Left ventricle myocardium superior (tissue), 1 donor: ENCODE measurements at places on chromosomes 4 and X.
A peak's percentile ranks its signal among the peaks of the same experiment; 100 is the strongest.

- DNase-seq = no peak
These were observed 58.5 kb upstream of the TTC29 start for GRCh38 chr4:147003956-147004809.

GRCh38 chrX:150291014-150291413 lies 72.1 kb upstream of the MAMLD1 start:
- no peak for DNase-seq

- no peak for DNase-seq
These were observed 13.9 kb downstream of the TMSB4X start for GRCh38 chrX:12988797-12989196.

DNA sequence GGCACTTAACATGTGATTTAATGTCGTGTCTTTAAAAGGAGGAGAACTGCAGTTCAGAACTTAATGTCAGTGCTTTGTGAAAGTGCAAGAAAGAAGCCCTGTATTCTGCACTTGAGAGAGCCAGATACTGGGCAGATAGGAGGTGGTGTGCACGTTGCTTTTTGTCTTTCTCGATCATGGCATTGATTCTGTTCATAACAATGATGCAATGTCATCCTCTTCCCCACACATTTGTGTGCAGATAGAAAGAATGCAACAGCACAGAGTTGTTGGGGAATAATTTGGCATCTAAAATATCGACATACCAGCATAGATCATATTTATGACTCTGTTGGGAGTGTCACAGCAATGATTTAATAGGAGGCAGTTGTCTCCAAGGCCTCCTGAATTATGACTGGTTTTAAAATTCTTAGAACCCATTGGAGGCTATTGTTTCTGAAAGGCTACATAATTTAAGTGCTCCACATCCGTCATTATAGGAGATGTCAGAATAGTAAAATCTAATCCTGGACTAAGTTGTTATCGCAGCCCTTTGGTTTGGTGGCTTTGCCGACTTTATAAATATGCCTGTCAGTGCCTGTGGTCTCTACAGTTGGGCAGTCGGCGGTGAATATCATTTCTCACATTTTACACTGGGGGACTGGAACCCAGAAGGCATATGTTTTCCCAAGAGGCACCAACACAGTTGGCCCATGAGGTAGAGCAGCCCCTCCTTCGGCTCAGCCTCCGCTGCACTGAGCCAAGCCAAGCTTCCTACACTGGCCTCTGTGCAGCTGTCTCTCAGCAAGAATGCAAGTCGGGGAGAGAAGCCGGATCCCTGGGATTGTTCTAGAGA lies 124.9 kb downstream of the PTTG2 start:
- DNase-seq = no peak

GRCh38 chr4:26397086-26397485 lies 76.3 kb downstream of the RBPJ start:
- DNase-seq = no peak

GRCh38 chrX:38214551-38215531 lies 5.8 kb downstream of the SRPX start:
- DNase-seq = no peak

DNA sequence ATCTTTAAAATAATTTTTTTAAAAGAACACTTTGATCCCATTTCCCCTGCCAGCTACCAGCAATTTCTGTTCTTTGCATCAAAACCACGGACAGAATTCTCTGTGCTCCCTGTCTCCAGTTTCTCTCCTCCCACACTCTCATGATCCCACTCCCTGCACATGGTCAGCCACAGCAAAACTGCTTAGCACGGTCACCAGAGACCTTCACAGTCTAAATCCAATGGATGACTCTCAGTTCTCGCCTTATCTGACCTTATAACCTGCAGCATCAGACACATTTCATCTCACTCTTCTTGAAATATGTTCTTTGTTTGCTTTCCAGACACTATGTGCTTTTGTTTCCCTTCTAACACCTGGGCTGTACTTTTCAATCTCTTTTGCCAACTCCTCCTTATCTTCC lies 131.5 kb downstream of the NR3C2 start:
- DNase-seq = no peak

- no peak for DNase-seq
These were observed 7.2 kb downstream of the NR0B1 start for GRCh38 chrX:30301963-30302362.

GRCh38 chrX:11664211-11665167 lies 1.2 kb downstream of the ARHGAP6 start:
- peak; percentile 25 for DNase-seq

GRCh38 chrX:433771-434170 lies 47.1 kb upstream of the PPP2R3B start:
- DNase-seq = no peak

DNA sequence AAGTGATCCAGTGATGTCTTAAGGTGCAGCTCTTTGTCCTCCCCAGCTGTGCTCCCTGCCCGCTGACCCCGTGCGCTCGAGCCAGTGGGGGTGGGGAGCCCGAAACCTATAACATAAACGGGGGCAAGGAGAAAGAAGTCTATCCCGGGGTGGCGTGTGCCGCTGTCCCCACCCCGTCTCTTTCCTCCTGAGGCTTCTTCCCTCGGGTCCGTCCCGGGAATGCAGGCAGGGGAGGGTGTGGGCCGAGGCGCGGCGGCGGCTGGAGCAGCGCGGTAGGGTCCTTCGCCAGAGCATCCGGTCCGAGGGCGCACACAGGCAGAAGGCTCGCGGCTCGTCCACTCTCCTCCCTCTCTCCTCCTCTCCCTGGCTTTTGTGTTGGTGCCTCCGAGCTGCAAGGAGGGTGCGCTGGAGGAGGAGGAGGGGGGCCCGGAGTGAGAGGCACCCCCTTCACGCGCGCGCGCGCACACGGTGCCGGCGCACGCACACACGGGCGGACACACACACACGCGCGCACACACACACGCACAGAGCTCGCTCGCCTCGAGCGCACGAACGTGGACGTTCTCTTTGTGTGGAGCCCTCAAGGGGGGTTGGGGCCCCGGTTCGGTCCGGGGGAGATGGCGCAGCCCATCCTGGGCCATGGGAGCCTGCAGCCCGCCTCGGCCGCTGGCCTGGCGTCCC lies at the start of gene RAB33A:
TSS of gene RAB33A (plus strand) at position 517 of the 681 bp plus-strand sequence. CDS start at position 618, 101 bp downstream.
- DNase-seq = peak; percentile 39

- no peak for DNase-seq
These were observed 36.7 kb upstream of the GRXCR1 start for GRCh38 chr4:42855779-42856178.

DNA sequence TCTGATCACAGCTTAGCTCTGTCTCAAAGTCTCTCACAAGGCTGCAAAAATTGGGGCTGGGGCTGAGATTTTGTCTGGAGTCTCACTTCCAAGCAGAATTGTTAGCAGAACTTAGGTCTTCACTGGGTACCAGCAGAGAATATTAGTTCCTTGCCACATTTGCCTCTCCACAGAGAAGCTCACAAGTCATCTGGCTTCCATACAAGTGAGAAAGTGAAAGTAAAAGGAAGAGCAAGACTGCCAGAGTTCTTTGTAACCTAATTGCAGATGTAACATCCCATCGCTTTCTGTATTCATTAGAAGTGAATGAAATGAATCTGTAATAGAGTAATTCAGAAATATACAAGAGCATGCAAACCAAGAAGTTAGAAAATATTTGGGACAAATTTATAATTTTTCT lies 624.1 kb upstream of the GNPDA2 start:
- no peak for DNase-seq

GRCh38 chrX:30141966-30142365 lies 73.4 kb upstream of the MAGEB2 start:
- DNase-seq = no peak

GRCh38 chr4:82893942-82894341 lies 3.0 kb upstream of the SEC31A start:
- DNase-seq = no peak

DNA sequence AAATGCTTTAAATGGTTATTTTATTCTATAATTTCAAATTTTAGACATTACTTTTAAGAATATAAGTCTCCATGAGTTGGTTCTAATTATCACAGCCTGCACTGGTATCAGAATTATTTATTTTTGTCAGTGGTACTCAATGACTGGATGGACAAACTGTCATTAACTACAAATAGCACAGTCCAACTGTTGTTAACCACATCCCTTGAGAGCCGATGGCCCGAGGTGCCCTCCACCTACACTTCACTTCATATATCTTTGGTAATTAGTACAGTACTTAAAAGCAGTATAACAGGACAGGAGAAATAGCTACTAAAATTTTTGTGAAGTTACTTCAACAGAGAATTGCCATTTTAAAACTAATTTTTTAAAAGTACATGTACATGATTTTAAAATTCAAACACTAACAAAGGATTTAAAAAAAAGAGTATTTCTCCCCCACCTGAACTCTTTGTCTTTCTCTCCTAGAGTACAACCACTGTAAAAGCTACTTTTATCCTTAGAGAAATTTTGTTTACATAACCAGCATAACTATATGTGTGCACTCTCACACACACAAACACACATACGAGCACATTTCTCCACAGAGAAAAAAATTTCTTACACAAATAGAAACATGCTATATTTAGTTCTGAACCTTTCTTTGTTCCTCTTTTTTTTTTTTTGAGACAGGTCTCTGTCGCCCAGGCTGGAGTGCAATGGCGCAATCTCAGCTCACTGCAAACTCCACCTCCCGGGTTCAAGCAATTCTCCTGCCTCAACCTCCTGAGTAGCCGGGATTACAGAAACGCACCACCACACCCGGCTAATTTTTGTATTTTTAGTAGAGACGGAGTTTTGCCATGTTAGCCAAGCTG lies 6.5 kb downstream of the TIFA start:
- peak; percentile 45 for DNase-seq

DNA sequence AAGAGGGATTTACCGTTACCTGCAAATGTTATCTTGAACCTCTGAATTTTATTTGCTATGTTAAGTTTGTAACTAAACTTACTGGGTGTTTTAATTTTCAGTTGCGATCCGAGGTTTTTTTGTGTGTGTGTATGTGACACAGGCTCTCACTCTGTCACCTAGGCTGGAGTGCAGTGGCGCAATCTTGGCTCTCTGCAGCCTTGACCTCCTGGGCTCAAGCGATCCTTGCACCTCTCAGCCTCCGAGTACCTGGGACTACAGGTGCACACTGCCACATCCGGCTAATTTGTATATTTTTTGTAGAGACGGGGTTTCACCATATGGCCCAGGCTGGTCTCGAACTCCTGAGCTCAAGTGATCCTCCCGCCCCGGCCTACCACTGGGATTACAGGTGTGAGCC lies 18.5 kb downstream of the PDK3 start:
- no peak for DNase-seq

GRCh38 chr4:4853921-4854648 lies 5.4 kb upstream of the MSX1 start:
- DNase-seq = no peak

- peak; percentile 77 for DNase-seq
These were observed 34.5 kb upstream of the CYBB start for GRCh38 chrX:37745354-37745753.

DNA sequence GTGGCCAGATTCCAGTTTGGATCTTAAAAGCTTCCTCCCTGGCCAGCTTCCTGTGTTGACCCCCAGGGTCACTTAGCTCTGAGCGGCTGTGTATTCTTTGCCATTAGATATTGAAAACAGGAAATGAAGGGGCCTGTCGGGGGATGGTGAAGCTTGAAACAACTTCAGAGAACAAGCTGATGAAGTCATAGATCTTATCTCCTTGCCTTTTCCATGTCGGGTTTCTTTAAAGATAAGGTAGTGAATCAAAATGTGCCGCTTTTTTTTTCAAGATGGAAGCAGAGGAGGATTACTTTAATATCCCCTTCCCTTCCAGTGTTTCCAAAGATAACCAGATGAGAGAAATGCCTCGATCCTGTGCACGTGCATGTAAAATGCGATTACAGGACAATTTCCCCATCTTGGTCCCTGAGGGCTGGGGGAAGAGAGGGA lies 508.5 kb downstream of the MID1IP1 start:
- DNase-seq = peak; percentile 26

DNA sequence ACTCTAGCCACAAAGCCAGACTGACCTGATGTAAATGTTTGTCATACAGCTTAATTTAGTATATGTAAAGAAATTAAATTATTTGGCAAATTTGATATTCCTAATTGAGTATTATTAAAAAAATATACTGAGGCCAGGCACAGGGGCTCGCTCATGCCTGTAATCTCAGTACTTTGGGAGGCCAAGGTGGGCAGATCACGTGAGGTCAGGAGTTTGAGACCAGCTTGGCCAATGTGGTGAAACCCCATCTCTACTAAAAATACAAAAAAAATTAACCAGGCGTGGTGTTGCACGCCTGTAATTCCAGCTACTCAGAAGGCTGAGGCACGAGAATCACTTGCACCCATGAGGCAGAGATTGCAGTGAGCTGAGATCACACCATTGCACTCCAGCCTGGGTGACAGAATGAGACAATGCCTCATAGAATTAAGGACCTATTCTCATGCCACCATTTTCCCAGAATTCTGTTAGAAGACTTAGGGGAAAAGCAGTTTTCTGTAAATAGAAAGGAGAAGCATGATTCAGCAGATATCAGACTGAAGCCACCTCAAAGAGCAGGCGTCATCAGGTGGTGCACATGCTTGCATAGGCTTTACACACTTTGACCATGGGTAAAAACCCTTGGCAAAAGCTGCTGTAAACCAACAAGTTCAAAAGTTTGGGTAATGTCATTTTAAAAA lies 6.1 kb downstream of the UBQLN2 start:
- no peak for DNase-seq

GRCh38 chrX:51257490-51257889 lies 75.1 kb upstream of the NUDT10 start:
- no peak for DNase-seq

DNA sequence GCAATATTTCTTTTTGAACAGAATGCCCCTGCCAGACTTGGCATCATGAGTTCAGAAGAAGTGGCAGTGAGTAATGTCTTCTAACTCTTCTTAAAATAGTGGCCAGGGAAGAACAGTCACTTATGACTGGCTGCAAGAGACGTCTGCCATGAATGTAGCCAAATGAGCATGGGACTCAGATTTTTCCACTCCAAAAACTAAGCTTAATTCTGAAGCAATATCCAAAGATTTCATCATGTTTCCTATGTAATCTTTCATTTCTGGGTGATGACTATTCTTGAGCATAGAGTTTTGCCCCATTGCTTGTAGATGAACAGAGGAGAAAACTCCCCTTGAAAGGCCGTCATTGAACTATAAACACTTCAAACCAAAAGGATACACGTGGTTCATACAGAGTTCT lies 11.8 kb downstream of the AMBN start:
- no peak for DNase-seq

- DNase-seq = no peak
These were observed 41.9 kb downstream of the TNIP2 start for GRCh38 chr4:2714061-2714770.

DNA sequence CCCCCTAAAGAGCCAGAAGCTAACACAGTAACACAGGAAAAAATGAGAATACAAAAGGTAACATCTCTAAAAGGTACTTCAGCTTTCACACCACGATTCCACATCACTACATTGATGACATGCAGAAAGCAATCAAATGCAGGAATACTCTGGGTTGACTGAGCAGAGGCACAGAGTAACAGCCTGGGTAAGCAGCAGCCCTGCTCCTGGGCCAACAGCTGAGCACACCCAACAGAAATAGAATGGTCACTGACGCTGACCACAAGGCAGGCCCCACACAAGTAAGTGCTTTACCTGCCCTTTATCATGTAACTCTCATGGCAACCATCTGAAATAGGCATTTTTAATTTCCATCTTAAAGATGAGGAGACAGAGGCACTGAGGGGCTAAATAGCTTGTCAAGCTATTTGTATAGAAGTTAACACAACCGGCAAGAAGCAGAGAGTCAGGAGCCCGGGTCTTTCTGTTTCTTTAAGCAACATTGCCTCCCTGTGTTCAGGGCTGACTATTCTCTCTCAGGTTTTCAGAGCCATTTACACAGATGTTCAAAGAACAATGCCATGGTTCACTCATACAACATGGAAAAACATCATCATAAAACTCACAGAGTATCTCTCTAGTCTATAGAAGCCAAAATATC lies 168.9 kb downstream of the ZNF674 start:
- no peak for DNase-seq

- DNase-seq = no peak
These were observed 27.1 kb upstream of the STBD1 start for GRCh38 chr4:76279462-76279861.
